ENCODE measurements at places on chromosomes 1 and 21.

- DNase-seq, result no peak
Measured at GRCh38 chr1:237470712-237471338, 419.9 kb downstream of the ZP4 start.

- DNase-seq, result no peak
Measured at GRCh38 chr1:231844986-231845502, 218.5 kb downstream of the DISC1 start.

DNA sequence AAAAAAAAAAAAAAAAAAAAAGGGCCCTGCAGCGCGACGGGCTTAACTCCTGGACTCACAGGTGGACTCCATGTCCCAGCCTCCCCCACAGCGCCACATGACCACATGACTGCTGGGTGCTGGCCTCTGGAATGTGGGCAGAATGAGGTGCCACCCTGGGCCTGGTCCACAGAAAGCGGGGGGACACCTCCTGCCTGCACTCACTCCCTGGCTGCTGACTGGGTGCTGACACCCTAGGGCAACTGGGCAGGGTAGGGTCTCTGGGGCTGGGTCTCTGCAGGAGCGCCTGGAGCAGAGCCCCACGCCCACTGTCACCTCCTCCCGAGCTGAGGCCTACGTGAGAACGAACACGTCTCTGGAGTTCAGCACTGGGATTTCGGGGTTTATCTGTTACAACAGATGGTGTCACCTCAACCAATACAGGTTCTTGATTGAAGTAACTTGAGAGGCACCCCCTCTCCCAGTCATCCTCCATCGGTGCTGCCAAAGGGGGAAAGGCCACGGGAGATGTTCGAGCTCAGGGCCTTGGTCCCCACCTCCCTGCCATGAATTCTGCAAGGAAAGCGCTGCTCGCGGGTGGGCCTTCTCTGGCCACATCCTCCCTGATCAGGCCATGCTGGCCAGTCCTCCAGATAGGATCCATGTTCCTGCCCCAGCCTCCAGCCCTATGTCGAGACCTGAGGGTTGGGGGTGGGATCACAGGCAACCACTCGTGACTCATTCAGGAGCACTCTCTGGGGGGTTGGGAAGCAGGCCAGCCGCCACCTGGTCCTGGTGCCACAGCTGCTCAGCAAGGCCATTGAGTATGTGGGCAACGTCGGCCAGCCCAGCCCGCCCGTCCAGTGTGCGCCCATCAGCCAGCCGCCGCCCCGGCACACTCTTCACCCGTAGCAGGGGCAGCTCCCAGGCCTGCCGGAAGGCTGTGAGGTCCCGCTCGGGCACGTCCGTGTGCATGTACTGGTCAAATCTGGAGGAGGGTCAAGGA lies 5.4 kb downstream of the CPLANE2 start:
- DNase-seq, result no peak

- DNase-seq, result no peak
Measured at GRCh38 chr1:156627313-156627880, 8.2 kb downstream of the HAPLN2 start.

All from liver (tissue), 10 donors.